Left hindlimb (tissue), 1 donor: ENCODE measurements at places on chromosomes 7 and 10.

DNA sequence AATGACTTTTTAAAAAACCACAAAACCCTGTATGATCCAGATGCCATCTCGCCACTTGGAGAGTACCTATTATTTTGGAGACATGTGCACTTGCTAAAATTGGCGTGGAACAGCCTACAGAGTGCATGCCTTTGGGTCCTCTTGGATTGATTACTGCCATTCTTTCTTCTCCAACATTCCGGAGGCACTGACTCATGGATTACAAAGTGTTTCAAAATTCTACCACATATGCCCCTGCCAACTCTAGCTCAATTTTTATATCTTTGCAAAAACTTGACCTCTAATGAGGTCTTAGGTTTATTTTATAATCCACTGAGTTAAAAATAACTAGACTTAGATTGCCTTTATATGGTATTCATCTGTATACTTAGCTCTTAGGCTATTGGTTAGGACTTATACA, 55.8 kb upstream of the KIF5B start:
- no peak for DNase-seq

DNA sequence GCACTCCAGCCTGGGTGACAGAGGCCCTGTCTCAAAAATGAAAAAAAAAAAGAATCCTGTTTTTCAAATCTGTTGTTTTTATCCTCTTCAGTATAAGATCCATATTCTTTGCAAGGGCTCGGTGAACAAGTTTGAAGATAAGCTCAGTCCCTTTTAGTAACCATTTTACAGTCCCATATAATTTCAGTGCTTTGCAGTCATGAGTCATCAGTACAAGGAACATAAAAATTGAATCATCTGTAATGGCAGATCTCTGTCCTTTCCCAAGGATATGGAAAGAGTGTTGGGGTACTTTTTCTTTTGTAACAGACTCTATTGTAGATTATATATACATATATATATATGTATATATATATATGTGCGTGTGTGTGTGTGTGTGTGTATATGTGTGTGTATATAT, 52.2 kb upstream of the ZPBP start:
- DNase-seq = no peak

DNA sequence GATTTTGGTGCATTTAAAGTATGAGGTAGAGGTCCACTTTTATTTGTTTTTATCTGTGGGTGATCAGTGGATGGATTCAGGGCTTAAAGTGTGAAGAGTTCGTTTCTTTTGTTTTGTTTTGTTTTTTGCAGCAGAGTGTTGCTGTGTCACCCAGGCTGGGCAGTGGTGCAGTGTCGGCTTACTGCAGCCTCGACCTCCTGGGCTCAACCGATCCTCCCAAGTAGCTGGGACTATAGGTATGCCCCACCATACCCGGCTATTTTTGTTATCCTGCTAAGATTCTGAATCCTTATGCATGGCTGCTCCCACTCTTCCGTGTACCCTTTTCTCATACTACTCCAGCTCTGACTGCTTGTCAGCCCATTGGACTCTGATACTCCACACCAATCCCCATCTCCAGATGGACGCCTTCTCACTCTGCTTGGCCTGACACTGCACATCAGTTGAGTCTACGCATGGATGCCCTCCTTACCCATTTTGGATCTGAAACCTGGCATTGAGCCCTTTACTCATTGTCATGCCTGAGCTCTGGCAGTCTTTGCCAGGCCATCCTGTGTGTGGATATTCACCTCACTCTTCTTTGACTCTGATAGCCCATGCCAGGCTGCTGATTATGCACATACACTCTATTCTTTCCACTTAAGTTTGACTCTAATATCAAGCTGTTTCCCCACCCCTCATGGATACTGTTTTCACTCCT, 119.5 kb downstream of the CCSER2 start:
- DNase-seq = no peak

GRCh38 chr10:121335386-121335925, 262.8 kb downstream of the FGFR2 start:
- DNase-seq = no peak

GRCh38 chr7:50330696-50331095, 26.2 kb downstream of the IKZF1 start:
- no peak for DNase-seq

DNA sequence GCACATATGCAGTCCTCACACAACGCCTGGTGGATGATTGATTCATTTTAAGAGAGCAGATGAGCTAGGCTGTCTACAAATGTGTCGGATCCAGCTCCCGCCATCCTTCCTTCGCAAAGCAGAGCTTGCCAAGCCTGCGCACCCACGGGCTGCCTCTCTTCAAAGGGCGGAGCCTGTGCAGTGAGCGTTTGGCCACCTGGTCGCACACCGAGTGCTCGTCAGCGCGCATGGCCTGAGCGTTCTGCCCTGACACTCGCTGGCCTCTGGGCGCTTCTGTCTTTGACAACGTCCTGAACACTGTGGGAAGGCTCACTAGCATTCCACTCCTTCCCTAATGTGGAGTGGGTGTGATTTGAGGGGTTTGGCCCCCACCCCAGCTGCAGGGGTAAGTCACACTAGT, 47.1 kb upstream of the TMEM72 start:
- no peak for DNase-seq

DNA sequence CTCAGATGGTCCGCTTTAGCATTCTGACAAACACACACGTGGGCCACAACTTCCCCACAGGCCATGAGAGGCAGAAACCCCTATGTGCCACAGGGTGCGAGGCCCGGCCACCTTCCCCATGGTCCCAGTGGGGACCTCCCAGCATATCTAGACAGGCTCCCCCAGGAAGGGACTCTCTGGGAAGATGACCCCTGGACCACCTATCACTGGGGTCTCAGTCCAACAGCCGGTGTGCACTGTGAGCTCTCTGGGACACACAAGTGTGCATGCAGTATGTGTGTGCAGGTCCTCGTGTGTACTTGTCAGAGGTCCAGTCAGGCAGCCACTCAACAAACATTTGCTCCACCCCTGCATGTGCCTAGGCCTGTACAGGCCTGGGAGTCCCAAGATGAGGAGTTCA, 18.7 kb downstream of the GRID1 start:
- DNase-seq = no peak

DNA sequence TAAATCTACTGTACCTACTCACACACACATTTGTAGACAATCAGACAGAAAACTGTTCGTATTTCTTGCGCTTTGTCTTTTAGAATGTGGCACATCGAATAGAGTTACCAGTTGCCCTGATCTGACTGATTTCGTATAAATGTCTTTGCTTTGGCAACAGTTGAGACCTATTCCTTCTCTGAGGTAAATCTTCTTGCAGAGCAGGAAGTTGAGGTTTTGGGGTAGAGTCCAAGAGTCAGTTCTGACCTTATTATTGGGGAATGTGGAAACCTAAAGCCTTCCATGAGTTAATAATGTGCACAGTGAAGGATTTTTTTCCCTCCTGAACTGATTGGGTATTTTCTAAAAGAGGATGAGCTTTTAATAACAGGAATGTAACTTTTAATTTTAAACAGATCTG, 135.3 kb downstream of the KIAA1217 start:
- no peak for DNase-seq

GRCh38 chr7:128172151-128172550, 68.9 kb upstream of the LEP start:
- DNase-seq = no peak

GRCh38 chr7:98396768-98397167, 4.1 kb downstream of the BAIAP2L1 start:
- no peak for DNase-seq

GRCh38 chr7:106501605-106502580, 159.1 kb downstream of the CCDC71L start:
- DNase-seq = no peak

- DNase-seq = no peak
These were observed 153.5 kb downstream of the ELFN1 start for GRCh38 chr7:1823376-1824150.

GRCh38 chr10:52335665-52336064, 21.6 kb downstream of the DKK1 start:
- no peak for DNase-seq

GRCh38 chr10:37860494-37861190, 3.2 kb upstream of the ZNF248 start:
- DNase-seq = no peak

DNA sequence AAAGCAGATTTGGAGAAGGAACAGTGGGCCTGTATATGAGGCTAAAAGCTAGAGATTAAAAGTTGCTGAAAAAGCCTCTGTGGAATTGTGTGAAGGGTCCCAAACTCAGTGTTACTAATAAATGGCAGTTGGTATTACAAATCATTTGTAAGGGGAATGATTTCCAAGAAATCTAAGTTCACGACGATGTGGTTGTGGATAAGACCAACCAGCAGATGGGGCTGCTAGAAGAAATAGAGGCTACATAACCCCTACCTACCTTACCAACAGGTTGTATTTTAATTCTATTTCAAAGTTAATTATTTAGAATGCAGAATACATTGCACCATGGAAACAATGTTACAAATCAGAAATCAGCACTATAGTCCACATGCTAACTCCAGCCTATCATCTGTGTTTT, 377.1 kb downstream of the HPSE2 start:
- DNase-seq = no peak

DNA sequence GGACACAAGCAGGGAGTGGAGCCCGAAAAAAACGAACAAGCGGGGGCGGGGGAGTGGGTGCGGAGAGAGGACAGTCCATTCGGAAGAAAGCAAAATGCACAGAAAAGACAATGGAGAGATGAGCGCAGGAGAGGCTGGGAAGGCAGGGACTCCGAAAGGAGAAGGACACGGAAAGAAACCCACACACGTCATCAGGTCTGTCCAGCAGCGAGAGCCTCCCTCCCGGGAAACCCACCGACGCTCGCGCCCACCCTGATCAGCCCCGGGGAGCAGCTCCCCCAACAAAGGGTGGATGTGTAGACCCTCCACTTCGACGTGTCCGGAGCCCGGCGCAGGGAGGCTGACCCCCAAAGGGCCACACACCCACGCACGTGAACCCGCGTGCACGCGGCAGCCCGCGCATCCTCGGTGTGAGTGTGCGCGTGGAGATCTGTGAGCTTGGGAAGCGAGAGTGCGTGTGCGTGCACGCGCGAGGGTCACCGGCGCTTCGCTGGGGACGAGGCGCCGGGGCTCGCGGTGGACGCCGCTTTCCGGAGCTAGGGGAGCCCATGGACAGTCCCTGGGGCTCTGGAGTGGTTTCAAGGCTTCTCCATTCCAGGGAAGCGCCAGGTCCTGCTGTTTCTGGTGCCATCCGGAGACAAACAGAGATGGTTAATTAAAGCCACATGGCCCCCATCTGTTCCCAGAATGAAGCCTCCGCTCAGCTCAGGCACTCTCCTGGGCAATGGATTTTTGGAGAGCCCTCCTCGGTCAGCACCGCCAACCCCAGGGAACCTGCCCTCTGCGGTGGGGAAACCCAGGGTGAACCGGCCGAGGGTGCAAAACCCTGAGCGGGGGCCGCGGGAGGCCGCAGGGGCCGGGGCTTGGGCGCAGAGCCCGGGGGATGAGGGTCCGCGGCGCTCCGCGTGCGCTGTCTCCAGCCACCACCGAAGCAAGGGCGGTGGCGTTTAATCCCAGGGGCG, 916 bp downstream of the LAMB1 start:
- DNase-seq = peak; percentile 52

DNA sequence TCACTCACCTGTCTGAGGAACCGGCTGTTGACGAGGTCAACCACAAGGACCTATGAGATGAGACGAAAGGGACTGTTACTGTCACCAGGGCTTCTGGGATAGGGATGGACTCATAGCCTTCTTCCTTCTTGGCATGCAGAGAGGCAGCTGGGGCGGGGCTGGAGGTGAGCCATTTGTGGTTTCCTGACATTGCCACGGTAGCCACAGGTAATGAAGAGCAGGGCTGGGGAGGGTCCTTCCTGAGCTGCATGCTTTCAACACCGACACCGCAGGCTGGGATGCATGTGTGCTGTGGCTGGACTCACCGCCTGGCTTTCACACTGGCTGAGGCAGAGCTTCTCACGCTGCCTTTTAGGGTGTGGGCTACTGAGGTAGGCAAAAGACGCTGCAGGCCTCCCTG, 46.4 kb upstream of the MKRN1 start:
- DNase-seq = no peak

DNA sequence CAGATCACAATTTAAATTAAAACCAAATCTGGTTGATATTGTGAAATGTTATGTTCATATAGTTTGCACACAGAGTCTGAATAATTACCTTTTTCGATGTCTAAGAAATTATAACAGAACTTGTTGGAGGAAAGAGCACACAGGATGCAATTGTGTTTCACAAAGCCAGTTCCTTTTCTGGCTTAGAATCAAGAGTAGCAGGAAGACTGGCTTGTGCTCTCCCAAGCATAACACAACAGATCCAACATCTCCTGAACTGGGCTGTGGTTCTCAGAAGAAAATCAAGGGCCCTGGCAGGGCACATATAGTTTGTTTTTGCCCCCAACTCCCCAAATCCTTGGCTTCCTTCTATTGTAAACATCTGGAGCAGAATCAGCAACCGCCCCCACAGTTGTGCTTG, 62.7 kb downstream of the LRRC4 start:
- no peak for DNase-seq

- no peak for DNase-seq
These were observed 41.3 kb upstream of the AOAH start for GRCh38 chr7:36765605-36766004.

GRCh38 chr10:50152792-50153272, 85.1 kb downstream of the WASHC2A start:
- no peak for DNase-seq

DNA sequence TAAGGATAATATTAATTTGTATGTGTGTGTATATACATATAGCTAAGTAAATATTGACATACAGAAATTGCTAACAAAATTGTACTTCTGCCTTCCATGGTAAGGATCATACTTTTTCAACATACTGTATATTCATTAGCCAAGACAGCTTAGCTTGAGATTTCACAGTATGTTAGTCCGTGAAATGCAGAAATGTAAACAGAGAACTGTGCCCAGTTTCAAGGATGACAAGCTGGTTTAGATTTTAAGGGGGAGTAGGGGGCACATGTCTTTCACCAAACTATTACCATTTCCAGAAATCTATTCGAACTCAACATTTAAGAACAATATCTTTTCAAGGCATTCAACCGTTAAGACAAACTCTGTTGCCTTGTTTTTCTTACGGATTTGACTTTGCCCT, 182.2 kb downstream of the SORCS1 start:
- no peak for DNase-seq

- no peak for DNase-seq
These were observed 114.9 kb downstream of the HDAC9 start for GRCh38 chr7:18610331-18610948.

DNA sequence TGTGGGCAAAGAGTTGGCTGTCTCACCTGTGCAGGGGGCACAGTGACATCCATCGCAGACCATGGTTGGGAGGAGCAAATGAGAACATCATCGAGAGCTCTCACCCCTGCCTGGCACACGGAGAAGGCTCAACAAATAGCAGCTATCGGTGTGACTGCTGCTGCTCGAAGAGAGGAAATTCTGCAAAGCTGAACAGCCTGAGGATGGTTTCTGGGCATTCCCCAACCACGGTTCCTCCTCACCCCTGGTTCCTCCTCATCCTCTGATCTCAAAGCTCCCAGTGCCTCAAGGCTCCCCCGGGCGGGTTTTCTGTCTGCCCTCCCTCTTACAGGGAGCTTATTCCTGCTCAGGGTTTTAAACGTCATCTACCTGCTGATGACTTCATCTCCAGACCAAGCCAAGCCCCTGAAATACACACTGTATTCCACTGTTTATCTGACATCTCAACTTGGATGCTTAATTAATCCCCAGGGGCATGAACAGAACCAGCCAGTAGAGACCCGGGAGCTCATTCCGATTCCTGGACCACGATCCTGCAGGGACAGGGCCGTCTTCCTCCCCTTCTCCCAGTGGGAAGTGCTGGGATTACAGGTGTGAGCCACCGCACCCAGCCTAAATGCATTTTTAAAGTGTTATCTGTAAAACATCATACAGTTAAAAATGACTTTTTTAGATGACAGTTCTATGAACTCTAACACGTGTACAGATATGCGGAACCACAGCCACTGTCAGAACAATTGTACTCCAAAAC, 19.5 kb upstream of the NOM1 start:
- DNase-seq = no peak

GRCh38 chr10:101062232-101063049, 652 bp downstream of the KAZALD1 start:
- peak; percentile 58 for DNase-seq
